WTC11 (cell line): ENCODE measurements at places on chromosomes 2 and 18.
A peak's percentile ranks its signal among the peaks of the same experiment; 100 is the strongest.

- DNase-seq, result no peak
These were observed 126.2 kb downstream of the FSHR start for GRCh38 chr2:49028101-49028500.

DNA sequence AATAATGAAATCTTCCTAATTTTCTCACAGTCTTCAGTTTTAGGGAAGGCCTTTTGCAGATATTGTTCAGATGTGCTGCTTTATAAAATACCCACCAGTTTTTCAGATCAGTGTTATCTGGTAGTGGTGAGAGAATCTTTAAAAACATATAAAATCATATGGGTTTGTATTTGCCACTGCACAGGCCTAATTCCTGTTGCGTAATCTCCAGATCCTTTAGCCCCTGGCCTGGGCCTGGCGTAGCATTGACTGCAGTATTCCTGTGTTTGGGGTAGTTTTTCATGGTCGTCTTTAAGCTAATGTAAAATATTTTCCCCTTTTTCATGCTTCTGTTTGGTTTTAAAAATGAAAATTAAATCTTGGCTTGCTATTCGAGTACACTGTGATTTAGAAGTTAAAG lies 43.2 kb downstream of the TSHZ1 start:
- DNase-seq, result no peak

DNA sequence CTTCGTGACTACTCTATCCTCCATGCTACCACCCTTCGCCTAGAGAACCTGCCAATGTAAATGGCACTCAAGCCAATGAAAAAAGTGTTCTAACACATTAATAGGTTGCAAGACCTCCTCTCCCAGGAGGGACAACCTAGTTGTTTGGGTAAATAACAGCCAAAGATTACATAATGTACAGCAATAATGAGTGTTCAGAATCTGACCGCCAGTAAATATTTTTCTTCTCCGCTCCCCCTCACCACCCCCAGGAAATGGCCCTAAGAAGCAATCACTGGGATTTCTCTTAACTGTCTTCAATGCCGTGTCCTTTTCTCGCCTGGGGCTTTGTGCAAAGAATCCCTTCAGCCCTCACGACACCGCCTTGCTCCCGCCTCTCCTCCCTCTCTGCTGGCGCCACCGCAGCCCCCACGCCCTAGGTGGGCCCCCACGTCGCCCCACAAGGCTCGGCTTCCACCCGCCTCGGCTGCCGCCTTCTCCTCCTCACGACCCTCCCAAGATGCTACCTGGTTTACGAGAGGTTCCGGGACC lies 458 bp downstream of the HYCC2 start:
- DNase-seq, result no peak

DNA sequence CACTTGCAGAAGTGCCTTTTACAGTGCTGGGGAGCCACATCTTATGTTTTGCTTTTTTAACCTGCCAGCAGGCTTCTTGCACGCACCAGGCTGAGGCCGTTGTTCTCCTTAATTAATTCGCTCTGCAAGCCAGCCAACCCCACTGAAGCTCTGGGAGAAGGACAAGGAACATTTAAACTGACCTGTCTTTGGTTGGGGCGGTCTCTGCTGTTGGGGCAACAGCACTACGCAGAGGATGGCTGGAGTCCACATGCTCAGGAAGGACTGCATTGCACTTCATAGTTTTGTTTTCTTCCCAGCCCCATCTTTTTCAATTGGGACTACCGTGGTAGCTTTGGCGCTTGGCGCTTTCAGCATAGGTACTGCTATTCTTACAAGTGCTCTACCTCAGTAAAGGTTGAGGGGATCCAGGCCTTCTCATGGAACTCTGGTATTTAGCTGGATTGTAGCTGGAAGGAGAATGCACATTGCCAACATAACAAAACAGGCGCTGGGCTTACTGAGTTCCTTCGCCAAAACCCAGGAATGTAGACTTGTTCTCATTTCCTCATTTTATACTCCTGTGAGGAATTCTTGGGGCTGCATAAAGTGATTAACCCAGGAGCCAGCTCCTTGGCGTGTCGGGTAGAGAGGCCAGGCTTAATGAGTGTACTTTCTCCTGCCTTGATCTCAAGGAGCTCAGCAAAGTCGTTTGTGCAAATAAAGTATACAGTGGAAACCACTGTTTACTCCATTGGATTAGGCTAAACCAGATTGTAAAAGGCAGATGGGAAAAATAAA lies 146.2 kb downstream of the PRKCE start:
- no peak for DNase-seq

- no peak for DNase-seq
These were observed 2.1 kb downstream of the FBLN7 start for GRCh38 chr2:112140205-112140802.

- DNase-seq, result no peak
These were observed 146.1 kb upstream of the ZSWIM2 start for GRCh38 chr2:186995092-186995491.

- DNase-seq, result no peak
These were observed 77.1 kb downstream of the ADAM23 start for GRCh38 chr2:206520450-206520849.

DNA sequence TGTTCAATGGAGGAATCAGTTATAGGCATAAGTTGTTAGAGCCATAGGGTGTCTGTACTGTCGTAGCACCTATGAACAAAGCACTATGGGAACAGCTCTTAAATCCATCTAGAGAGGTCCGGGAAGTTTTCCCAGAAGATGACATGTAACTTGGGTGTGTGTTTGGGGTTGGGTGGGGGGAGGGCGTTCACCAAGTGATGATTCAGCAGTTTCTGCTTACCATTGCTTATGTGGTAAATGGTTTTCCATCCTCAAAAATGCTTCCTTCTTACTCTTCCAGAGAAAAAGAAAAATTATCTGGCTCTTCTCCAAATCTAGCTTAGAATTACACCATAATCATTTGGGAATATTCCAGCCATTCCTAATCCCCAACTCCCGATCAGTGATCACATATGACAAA lies 361.1 kb upstream of the ZNF521 start:
- no peak for DNase-seq

DNA sequence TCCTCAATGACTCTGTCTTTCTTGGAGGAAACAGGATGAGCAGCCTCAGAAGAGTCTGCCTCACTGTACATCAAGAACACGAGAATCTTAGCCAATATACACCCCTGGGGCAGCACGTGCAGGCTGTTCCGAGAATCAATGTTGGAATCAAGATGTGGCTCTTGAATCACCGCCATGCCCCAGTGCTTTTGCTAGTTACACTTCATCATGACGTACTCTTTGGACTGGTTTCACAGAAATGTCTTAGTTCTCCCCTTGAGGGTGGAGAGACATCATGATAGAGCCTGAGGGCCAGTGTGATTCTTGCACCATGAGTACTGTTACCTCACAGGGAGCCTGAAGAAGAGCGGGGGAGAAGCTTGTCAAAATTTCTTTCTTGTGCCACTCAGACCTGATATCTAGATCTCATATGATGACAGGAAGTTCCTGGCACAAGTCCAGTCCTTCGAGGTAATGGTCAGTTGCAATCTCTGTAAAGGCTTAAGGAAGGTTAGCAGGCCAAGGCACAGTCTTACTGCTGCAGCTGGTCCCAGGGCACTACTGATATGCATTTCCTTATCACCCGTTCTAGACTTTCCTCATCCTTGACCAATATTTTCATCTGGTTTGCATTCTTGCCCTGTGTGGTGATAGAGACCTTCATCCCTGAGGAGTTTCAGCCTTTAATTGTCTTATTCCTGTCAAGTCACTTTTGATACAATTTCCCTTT lies 28.2 kb upstream of the STAT4 start:
- DNase-seq, result no peak

DNA sequence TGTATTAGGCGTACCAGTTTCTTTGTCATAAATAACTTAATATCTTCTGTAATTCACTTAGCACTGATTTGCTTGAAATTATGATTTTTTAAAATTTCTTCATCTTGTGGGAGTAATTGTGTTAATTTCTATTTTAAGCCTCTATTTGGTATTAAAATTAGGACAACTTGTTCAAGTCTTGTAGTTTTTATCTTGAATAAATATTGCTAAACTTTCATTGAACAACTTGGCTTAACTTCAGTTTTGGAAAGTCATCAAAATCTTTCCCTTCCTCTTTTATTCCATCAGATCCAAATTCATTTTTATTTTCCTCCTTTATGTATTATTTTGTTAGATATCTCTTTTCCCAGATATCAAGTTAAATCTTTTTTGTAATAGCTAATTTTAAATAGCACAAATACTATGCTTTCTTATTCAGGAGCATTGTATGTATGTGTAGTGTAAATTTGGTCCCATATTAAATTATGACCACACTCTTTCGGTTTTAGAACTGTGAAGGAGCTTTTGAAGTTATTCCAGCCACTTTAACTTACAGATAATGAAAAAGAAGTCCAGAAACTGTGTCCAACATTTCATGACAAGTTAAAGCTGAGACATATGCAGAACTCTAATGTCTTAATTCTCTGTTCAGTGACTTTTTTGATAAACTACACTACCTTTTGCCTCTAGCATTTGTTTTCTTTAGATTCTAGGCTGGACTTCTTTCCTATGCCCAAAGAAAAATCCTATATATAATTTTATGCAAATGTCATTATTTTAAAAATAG lies 31.7 kb upstream of the NT5C1B start:
- no peak for DNase-seq

DNA sequence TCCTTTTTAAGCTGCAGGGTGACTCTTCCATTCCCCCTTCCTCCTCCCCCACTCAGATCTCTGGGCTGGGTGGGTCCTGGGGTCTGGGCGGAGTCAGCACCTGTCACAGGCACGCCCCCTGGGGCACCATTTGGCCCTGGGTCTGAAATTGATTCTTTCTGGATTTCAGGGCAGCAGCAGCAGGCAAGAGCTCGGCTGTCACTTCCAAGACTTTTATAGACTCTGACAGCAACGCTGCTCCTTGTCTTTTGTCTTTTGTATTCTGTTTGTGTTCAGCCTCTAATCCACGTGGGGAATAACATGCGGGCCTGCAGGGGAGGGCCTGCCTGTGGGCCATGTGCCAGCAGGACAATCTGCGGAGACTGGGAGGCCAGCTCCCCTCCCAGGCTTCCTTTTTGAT lies 3.9 kb downstream of the BOD1L2 start:
- DNase-seq, result peak; percentile 57

- DNase-seq, result no peak
These were observed 322.3 kb upstream of the VWC2L start for GRCh38 chr2:214088536-214088935.

DNA sequence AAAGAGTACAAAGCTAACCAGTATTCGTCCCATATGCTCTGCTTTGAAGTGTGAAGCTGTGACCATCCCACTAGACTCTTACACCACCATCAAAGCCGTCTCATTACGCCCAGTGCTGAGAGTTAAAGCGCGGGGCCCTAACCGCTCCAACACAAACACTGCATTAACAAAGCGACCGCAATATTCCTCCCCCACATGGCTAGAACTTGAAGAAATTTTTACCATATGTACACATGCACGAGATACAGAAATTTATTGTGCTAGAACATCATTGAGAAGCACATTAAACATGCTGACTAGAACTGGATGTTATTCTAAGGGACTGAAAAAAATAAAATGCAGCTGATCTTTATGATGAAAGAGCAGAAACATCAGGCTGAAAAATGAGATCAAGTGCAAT lies 20.5 kb downstream of the FTCDNL1 start:
- no peak for DNase-seq

GRCh38 chr2:171287036-171287571 lies 126.4 kb upstream of the TLK1 start:
- no peak for DNase-seq

- no peak for DNase-seq
These were observed 75.5 kb downstream of the ASB1 start for GRCh38 chr2:238502088-238502810.

- DNase-seq, result peak; percentile 41
These were observed at the start of gene ALPG for GRCh38 chr2:232406556-232407310. ALPG (plus strand) TSS chr2:232406844; CDS start chr2:232406895, 51 bp downstream.

DNA sequence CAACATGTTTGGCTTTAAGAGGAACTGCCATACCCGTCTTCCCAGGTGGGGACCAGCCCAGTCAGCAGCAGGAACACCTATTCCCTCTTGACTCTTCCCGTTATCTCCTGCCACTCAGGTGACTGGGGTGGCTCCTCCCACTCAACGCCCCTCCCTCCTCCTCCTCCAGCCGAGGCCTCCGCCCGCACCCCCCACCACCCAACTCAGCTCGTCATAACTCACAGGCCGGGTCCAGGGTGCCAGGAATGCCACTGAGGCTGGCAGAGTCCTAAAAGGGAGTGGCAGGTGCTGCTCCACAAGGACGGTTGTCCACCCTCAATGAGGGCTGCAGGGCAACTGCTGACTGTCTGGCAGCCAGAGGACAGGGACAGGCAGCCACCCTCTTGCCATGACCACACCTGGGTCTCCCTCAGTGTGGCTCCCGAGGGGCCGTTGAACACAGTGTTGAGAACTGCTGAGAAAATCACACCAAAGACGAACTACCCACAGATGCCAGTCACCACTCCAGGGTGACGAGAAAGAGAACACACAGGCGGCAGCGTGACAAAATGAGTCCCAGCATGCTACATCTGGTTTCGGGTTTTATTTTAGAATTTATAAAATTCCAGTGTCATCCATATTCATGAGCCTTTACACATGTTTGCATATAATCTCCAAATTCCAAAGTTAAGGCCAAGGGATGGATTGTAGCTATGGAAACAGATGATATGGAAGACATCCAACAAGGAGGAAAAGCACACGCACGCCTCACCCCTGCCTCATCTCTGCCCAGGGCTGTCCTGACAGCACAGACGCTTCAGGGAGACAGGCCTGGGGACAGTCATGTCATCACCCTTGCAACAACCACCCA lies 38.5 kb downstream of the ANO7 start:
- DNase-seq, result no peak

- DNase-seq, result no peak
These were observed 12.4 kb downstream of the SLC8A1 start for GRCh38 chr2:40439473-40439872.

GRCh38 chr18:48274301-48274700 lies 134.9 kb downstream of the ZBTB7C start:
- no peak for DNase-seq

GRCh38 chr2:119753041-119753929 lies 6.4 kb upstream of the PTPN4 start:
- no peak for DNase-seq

GRCh38 chr18:30889519-30890301 lies 152.8 kb downstream of the DSC3 start:
- peak; percentile 14 for DNase-seq

- DNase-seq, result no peak
These were observed 256.7 kb downstream of the DCDC2C start for GRCh38 chr2:3960106-3960505.

GRCh38 chr2:54122171-54122935 lies 6.9 kb downstream of the ACYP2 start:
- DNase-seq, result no peak

- DNase-seq, result no peak
These were observed 833.1 kb upstream of the NXPH2 start for GRCh38 chr2:139613264-139613663.

DNA sequence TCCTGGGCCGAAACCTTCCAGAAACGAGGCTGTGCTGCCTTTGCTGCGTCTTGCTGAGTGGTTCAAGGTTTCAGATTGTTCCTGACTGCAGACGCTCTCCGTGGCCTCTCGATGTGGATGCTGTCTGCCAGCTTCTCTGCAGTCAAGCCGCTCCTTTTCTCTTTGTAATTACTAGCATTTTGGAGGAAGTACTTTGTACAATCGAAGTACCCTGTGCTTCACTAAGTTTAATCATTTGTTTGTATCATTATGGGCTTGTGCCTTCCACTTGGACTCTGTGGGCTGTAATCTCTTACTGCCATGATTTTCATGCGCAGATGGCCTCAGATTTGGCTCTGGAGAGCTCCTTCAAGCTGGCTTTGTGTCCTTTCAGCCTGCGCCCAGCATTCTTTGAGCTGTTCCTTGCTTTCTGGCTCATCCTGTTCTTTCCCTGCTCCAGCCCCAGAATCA lies 49.3 kb downstream of the TRAF3IP1 start:
- no peak for DNase-seq
